ENCODE measurements at places on chromosomes 13 and 19. TPM values are rescaled to one million over a fixed set of nuclear protein-coding genes. Genes with fewer than 3 reads are reported as not detected.

DNA sequence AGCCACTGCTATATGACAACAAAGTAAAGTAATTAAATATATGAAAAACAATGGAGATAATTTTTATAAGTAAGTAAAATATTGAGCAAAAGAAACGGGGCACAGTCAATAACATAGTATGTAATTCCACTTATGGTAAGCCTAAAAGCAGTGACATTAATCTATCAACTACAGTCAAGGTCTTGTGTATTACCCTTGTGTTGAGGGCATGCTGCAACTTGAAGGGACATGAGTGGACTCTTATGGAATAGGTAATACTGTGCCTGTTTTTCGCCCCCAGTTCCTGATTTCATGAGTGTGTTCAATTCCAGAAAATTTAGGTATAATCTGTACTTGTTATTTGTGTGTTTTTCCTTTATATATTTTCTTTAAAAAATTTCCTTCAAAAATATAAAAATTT is 201.3 kb upstream of the SLITRK6 start:
- no peaks in the 10 kb centered on the region for H3K27me3 ChIP-seq
- H3K27ac ChIP-seq: no peak overlapping the region

- H3K4me1 ChIP-seq: no peaks in the 10 kb centered on the region
- no peak overlapping the region for H3K27ac ChIP-seq
- DNase-seq: no peak
- H3K4me3 ChIP-seq: no peak overlapping the region
Measured at GRCh38 chr19:9883764-9884163, 48.6 kb downstream of the PIN1 start.

DNA sequence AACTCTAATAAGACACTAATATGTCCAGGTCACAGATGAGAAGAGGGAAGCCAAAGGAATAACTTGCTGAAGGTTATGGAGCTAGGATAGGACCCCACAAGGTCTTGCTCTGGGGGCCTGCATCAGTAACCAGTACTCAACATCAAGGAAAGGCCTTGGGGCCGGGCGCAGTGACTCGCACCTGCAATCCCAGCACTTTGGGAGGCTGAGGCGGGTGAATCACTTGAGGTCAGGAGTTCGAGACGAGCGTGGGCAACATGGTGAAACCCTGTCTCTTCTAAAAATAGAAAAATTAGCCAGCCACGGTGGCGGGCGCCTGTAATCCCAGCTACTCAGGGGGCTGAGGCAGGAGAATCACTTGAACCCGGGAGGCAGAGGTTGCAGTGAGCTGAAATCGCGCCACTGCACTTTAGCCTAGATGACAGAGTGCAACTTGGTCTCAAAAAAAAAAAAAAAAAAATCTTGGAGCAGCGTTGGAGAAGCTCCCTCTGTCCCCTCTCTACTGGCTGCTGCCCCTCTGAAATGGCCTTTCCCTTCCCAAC is 1.8 kb downstream of the LONP1 start:
- no peak for DNase-seq
- H3K27ac ChIP-seq: no peak overlapping the region
- H3K27me3 ChIP-seq: no peaks in the 10 kb centered on the region
- no peak overlapping the region for H3K4me3 ChIP-seq
- H3K4me1 ChIP-seq: peaks cover 30% of the 10 kb centered on the region
- H3K36me3 ChIP-seq: no peaks in the 10 kb centered on the region

DNA sequence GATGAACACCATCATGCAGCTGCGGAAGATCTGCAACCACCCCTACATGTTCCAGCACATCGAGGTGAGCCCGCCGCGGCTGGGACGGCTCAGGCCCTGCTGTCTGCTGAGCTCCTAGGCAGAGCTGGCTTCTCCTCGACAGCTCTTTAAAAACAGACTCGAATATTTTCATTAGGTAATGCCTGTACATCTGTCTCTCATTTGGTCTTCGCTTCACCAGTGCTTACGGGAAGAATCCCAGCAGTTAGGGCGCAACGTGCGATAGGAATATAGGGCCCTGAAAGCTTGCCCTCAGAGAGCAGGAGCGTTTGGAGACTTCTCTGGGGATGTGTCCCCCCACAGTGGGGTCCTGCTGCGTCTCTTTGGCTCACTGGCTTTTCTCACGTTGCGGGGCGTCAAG is 63.8 kb upstream of the LDLR start:
- no peaks in the 10 kb centered on the region for H3K27me3 ChIP-seq
- peaks cover 100% of the 10 kb centered on the region for H3K36me3 ChIP-seq
- no peak overlapping the region for H3K4me3 ChIP-seq
- DNase-seq: no peak

RINL gene
- total RNA-seq: 3.5 TPM

MIA gene
- total RNA-seq: 19.1 TPM

NR1H2 gene
- 107 TPM for total RNA-seq
